Epithelial cell of proximal tubule (primary cell): ENCODE measurements at places on chromosomes 3 and 15. TPM values are rescaled to one million over a fixed set of nuclear protein-coding genes. Genes with fewer than 3 reads are reported as not detected.

SQOR gene
- total RNA-seq, result 107 and 124 TPM in 2 replicates

FGD5 gene
- total RNA-seq, result 0.06 TPM in 1 of 2 replicates, not detected in the other

WDR76 gene
- total RNA-seq, result 20.7 and 35.9 TPM in 2 replicates

SGO1 gene
- 10.3 and 16.6 TPM in 2 replicates for total RNA-seq

GABRG3 gene
- total RNA-seq, result 0.06 TPM in 1 of 2 replicates, not detected in the other
